ENCODE measurements at places on chromosomes 11 and 22. TPM values are rescaled to one million over a fixed set of nuclear protein-coding genes. Genes with fewer than 3 reads are reported as not detected.
A peak's percentile ranks its signal among the peaks of the same experiment; 100 is the strongest.

Gene APOA1
- not detected for total RNA-seq

Gene POU2AF2
- 0.20 TPM for total RNA-seq

Gene OR2AT4
- total RNA-seq: not detected

Gene COPB1
- 33.1 TPM for total RNA-seq

Gene CCDC188
- 0.38 TPM for total RNA-seq

Gene RAD9A
- total RNA-seq: 12.6 TPM

- no peaks in the 10 kb centered on the region for H3K27me3 ChIP-seq
- no peaks in the 10 kb centered on the region for H3K4me1 ChIP-seq
- H3K4me3 ChIP-seq: no peak overlapping the region
- no peaks in the 10 kb centered on the region for H3K36me3 ChIP-seq
- no peak overlapping the region for H3K27ac ChIP-seq
- no peak for DNase-seq
These were observed 20.6 kb downstream of the IGSF9B start for GRCh38 chr11:133936136-133936535.

GRCh38 chr11:5989203-5989602 is 2.4 kb upstream of the OR52L1 start:
- H3K4me3 ChIP-seq: no peak overlapping the region
- no peak for DNase-seq
- no peaks in the 10 kb centered on the region for H3K27me3 ChIP-seq

GRCh38 chr11:23112987-23113886 is 253.0 kb upstream of the CCDC179 start:
- H3K27me3 ChIP-seq: no peaks in the 10 kb centered on the region
- H3K4me3 ChIP-seq: no peak overlapping the region
- H3K27ac ChIP-seq: peak overlapping the region; percentile 47
- no peaks in the 10 kb centered on the region for H3K4me1 ChIP-seq
- DNase-seq: peak; percentile 58

- H3K36me3 ChIP-seq: no peaks in the 10 kb centered on the region
- H3K4me3 ChIP-seq: no peak overlapping the region
- no peaks in the 10 kb centered on the region for H3K4me1 ChIP-seq
- DNase-seq: peak; percentile 88
- no peaks in the 10 kb centered on the region for H3K27me3 ChIP-seq
- H3K27ac ChIP-seq: no peak overlapping the region
These were observed 41.0 kb upstream of the PRDM11 start for GRCh38 chr11:45105233-45105983.

DNA sequence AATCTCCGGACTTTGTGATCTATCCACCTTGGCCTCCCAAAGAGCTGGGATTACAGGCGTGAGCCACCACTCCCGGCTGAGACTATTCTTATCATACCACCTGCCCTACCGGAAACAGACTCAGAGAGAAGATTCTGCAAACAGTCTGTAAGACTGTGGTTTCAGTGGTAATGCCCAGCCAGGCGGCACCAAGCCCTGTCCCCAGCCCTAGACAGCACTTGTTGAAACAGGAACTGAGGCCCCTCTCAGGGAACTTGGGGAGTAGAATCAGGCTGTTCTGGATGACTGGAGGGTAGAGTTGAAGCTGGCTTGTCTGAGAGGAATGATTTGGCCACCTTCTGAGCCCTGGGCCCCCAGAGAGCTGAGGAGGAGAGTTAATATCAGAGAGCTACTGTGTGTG is 1.3 kb upstream of the INSC start:
- H3K4me1 ChIP-seq: no peaks in the 10 kb centered on the region
- H3K27me3 ChIP-seq: no peaks in the 10 kb centered on the region
- H3K4me3 ChIP-seq: no peak overlapping the region
- H3K36me3 ChIP-seq: no peaks in the 10 kb centered on the region
- no peak for DNase-seq

GRCh38 chr22:33908171-33909074 is 11.9 kb downstream of the LARGE1 start:
- no peaks in the 10 kb centered on the region for H3K27me3 ChIP-seq
- no peak for DNase-seq
- H3K4me3 ChIP-seq: no peak overlapping the region
- H3K27ac ChIP-seq: no peak overlapping the region

- H3K27ac ChIP-seq: no peak overlapping the region
- H3K4me1 ChIP-seq: no peaks in the 10 kb centered on the region
- no peaks in the 10 kb centered on the region for H3K27me3 ChIP-seq
- no peaks in the 10 kb centered on the region for H3K36me3 ChIP-seq
- H3K4me3 ChIP-seq: no peak overlapping the region
- DNase-seq: no peak
These were observed 43.0 kb upstream of the API5 start for GRCh38 chr11:43268786-43269185.

GRCh38 chr22:41969110-41969646 is at the start of gene SEPTIN3:
Gene SEPTIN3 (plus strand): TSS chr22:41969443. CDS start chr22:41971493, 2,050 bp downstream.
- no peaks in the 10 kb centered on the region for H3K36me3 ChIP-seq
- no peak within 1 kb of the TSS for H3K27ac ChIP-seq
- no peak within 1 kb of the TSS for H3K4me3 ChIP-seq
- DNase-seq: no peak

DNA sequence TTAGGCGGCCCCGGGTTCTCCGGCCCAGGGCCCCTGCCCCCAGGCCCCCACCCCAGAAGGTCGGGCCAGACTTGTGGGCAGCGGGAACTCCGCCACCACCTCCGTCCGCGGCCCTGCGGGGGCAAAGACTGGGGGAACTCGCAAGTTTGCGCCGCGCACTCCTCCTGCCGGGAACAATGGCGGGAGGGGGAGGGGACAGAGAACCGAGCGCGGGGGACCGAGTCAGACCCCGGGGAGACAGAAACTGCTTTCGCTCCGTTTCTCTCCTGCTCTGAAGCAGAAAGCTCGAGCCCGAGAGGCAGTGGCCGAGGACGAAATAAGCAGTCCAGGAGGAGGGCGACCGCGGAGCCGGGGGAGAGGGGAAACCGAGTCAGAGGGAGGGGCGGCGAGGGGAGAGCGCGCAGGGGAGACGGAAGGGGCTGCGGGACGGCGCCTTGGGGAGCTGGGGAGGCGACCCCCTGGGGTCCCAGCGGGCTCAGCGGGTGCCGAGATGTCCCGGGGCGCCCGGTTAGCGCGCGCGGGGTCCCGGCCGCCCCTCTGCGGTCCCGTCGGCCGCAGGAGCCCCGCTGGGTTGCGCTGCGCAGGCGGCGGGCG is 555 bp downstream of the TP53I11 start:
- H3K27me3 ChIP-seq: no peaks in the 10 kb centered on the region
- no peaks in the 10 kb centered on the region for H3K4me1 ChIP-seq
- H3K36me3 ChIP-seq: no peaks in the 10 kb centered on the region
- H3K4me3 ChIP-seq: peak overlapping the region; percentile 97

DNA sequence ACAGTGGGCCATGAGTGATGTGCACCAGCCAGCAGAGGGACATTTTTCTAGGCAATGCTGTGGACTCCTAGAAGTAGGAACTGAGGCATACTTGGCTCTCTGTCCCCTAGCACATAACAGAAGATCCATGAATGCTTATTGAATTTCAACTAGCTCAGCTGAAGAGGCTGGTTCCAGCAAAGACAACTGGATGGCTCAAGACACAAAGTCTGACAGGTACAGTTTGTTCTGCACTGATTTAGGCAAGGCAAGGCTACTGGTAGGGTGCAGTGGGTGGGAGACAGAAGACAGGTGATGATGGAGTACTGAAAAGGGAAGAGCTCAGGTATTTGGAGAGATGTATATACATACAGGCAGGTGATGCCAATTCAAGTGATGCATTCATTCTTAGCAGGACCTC is 72.4 kb upstream of the USP47 start:
- no peaks in the 10 kb centered on the region for H3K27me3 ChIP-seq
- no peak for DNase-seq
- H3K4me3 ChIP-seq: no peak overlapping the region
- no peaks in the 10 kb centered on the region for H3K4me1 ChIP-seq
- H3K36me3 ChIP-seq: no peaks in the 10 kb centered on the region

- no peaks in the 10 kb centered on the region for H3K36me3 ChIP-seq
- DNase-seq: no peak
- H3K4me3 ChIP-seq: no peak overlapping the region
These were observed 6.0 kb downstream of the TRAPPC4 start for GRCh38 chr11:119024430-119025098.

- DNase-seq: no peak
- no peaks in the 10 kb centered on the region for H3K4me1 ChIP-seq
- H3K27ac ChIP-seq: no peak overlapping the region
- H3K36me3 ChIP-seq: no peaks in the 10 kb centered on the region
- no peaks in the 10 kb centered on the region for H3K27me3 ChIP-seq
These were observed 161.4 kb downstream of the SWAP70 start for GRCh38 chr11:9825315-9825714.

DNA sequence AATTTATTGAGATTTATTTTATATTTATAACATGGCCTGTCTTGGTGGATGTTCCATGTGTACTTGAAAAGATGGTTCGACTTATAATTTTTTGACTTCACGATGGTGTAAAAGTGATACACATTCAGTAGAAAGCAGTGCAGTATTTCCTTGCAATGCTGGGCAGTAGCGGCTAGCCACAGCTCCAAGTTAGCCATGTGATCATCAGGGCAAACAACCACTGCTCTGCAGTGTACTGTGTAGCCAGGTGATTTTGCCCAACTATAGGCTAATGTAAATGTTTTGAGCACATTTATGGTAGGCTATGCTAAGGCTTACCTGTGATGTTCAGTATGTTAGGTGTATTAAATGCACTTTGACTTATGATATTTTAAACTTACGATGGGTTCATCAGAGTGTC is 52.4 kb downstream of the PDHX start:
- H3K4me3 ChIP-seq: no peak overlapping the region
- H3K27me3 ChIP-seq: no peaks in the 10 kb centered on the region
- DNase-seq: no peak
- H3K4me1 ChIP-seq: no peaks in the 10 kb centered on the region
- no peak overlapping the region for H3K27ac ChIP-seq

DNA sequence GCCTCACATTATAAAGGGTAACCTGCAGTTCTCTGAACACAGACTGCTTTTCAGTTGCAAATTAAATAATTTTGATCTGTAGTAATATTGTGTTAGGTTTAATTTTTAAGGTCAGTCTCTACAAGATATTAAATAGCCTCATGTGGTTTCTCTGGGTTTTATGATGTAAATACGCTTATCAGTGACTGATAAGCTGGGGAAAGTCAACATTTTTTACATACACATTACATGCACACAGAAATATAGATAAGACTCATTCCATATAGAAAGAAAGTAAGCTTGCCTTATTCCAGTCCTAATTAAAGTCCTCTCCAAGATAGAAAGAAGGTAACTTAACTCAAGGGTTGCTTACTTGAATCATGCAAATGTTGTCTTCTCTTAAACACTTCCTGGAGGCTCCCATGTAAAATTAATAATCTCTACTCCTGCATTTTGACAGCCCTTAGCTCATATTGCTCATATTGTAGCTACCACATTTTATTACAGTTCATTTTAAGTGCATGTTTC is 1.6 kb upstream of the OR5M3 start:
- no peaks in the 10 kb centered on the region for H3K36me3 ChIP-seq
- DNase-seq: no peak
- H3K27me3 ChIP-seq: no peaks in the 10 kb centered on the region

DNA sequence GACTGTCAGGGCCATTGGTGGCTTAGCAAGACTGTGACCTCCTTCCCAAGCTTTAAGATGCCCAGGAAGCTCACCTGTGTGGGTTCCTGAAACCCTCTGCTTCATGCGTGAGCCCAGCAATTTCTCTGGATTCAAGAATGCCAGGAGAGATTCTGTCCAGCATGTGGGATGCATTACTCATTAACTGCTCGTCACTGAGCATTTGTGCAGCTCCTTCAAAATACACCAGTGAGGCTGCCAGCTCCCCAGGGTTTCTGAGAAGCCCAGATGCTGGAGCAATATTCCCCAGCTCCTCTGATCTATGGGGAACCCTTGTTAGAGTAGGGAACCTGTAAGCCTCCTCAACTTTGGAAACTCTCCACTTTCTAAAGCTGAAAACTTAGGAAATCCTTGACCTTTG is 126.5 kb downstream of the CHST1 start:
- no peaks in the 10 kb centered on the region for H3K27me3 ChIP-seq
- DNase-seq: no peak
- no peaks in the 10 kb centered on the region for H3K4me1 ChIP-seq
- no peak overlapping the region for H3K27ac ChIP-seq

DNA sequence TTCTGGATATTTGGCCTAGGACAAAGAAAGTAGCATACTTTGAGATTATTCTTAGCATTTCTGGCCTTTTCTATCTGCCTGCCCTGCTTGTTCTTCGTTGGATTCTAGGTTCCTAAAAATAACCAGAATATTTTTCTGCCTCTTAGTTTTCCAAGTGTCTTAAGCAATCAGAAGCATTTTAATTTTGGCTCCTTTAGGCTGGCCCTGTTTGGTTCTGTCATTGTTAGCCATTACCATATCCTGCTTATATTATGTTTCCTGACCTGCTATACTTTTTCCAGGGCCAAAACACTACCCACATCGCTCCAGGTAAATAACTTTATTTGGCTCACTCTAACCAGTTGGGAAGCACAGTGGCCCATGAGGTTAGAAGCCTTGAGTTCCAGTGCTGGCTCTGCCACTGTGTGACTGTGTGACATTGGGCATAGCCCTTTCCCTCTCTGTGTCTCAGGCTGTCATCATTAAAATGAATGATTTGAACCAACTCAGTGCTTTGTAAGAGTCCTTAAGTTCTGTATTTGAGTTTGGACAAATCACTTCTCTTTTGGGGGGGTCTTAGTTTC is 91.1 kb downstream of the STIM1 start:
- peaks cover 9% of the 10 kb centered on the region for H3K4me1 ChIP-seq

DNA sequence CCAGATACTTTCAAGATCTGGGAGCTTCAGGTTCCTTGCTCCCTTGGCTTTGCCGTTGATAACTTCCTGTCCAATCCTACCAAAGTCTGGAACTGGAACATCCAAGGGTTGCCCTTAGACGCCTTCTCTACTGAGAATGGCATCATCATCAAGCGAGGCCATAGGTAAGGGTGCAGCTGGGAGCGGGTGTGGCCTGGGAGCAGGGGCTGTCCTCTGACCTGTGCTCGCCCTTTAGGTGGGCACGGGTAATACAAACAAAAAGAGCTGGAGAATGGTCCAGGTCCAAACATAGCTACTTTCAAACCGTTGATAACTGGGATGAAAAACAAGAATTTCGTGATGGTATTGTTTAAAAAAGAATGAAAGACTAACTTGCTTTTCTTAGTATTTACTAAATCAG is 25.0 kb downstream of the CASP12 start:
- H3K36me3 ChIP-seq: no peaks in the 10 kb centered on the region
- H3K4me3 ChIP-seq: no peak overlapping the region
- H3K27ac ChIP-seq: no peak overlapping the region
- H3K4me1 ChIP-seq: no peaks in the 10 kb centered on the region
- DNase-seq: no peak
- H3K27me3 ChIP-seq: no peaks in the 10 kb centered on the region

DNA sequence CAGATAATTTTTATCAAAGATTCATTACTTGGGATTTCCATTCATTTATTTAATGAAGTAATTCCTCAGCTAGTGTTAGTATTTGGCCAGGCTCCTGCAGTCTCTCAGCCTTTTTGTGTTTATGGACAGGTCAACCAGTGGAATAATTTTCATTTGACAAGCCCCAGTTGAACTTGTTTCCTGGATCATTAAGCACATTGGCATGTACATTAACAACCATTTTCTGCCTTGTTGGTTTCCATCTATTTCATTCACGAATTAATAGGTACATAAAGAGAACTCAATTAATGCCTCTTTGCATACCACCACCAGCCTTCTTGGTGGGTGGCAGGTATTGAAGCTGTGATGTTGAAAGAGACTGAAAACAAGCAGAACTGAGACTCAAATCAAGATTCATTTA is 745.2 kb downstream of the KCNA4 start:
- H3K27ac ChIP-seq: no peak overlapping the region
- H3K4me3 ChIP-seq: no peak overlapping the region
- no peaks in the 10 kb centered on the region for H3K27me3 ChIP-seq
- H3K4me1 ChIP-seq: no peaks in the 10 kb centered on the region
- DNase-seq: no peak

GRCh38 chr11:69277074-69277809 is 16.7 kb upstream of the MYEOV start:
- no peaks in the 10 kb centered on the region for H3K36me3 ChIP-seq
- H3K27ac ChIP-seq: peak overlapping the region; percentile 86
- no peak overlapping the region for H3K4me3 ChIP-seq
- peak; percentile 60 for DNase-seq
- no peaks in the 10 kb centered on the region for H3K27me3 ChIP-seq

Data from pancreas (tissue), 10 donors.